Panc1 (cell line): ENCODE measurements at places on chromosomes 12 and 14.

- no peak for DNase-seq
Measured at GRCh38 chr12:43884683-43885410, 49.0 kb downstream of the TMEM117 start.

DNA sequence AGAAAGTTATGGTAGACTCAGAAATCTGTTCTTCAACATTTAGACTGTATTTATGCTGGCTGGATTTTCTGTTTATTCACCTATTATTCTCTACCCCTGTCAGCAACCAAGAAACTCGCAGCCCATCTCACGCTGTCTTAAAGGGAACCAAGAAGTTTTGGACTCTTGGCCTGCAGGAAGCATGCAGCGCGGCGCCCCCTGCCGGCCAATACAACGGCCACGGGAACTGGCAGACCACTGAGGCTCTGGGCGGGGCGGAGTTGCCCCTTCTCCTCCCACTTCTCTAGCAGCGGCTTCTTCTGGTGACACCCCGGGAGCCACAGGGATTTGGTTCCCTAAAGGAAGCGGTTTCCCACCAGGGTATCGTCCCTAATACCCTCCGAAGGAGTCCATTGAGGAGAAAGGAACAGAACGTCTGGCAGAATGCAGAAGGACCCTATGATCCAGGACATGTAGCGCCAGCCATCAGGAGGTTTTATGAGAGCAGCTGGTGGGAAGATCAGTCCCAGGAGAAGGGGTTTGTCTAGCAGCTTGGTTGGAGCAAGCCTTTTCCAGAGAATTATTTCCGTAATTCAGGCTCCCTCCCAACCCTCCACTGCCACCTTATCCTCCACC, 21.0 kb upstream of the RNASE2 start:
- no peak for DNase-seq

DNA sequence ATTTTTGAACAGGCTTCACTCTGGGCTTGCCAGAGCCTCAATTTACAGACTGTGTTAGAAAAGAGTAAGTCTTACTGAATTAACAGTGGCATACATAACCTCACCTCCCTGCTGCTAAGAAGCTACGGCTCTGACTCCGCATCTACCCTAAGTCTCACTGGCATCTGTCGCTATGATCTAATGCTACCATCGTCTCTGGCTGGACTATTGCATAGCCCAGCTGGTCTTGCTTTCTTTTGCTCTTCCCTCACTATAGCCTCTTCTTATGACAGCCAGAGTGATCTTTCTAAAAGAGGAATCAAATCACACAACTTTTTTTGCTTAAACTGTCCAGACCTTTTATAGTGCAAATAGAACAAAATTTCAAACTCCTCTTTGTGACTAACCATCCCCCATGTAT, 81.1 kb downstream of the SLC24A4 start:
- DNase-seq, result no peak

DNA sequence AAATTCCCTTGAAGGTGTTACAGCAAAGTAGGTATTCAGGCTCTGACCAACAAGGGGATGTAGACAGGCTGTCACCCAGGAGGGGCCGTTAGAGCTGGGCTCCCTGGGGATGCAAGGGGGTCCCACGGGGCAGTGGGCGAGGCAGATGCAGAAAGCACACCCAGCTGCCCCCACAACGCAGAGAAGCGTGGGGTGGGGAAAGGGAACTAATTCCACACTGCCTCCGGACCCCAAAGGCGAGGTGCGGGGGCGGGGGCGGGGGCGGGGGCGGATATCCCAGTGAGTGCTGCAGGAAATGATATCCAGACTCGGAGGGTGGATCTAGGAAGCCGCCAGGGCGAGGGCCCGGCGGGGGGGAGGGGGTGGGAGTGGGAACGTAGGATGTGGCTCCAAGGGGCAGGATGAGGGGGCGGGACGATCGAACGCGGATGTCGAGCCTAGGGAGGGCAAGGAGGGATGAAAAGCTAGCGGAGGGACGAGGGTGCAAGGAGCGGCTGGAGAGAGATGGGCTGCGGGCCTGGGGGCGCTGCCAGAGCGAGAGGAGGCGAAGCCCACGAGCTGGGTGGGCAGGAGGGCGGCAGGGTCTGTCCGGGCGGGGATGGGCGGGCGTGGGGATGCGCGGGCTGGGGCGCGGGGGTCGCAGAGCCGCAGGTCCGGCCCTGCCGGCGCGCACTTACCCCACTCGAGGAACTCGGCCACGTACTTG, 874 bp downstream of the CDC42BPB start:
- no peak for DNase-seq

- DNase-seq, result no peak
Measured at GRCh38 chr14:62807636-62808035, 237.6 kb downstream of the KCNH5 start.

- DNase-seq, result no peak
Measured at GRCh38 chr12:110179291-110179690, 55.1 kb downstream of the IFT81 start.

GRCh38 chr14:103312006-103312635, 21.9 kb upstream of the EIF5 start:
- DNase-seq, result no peak

DNA sequence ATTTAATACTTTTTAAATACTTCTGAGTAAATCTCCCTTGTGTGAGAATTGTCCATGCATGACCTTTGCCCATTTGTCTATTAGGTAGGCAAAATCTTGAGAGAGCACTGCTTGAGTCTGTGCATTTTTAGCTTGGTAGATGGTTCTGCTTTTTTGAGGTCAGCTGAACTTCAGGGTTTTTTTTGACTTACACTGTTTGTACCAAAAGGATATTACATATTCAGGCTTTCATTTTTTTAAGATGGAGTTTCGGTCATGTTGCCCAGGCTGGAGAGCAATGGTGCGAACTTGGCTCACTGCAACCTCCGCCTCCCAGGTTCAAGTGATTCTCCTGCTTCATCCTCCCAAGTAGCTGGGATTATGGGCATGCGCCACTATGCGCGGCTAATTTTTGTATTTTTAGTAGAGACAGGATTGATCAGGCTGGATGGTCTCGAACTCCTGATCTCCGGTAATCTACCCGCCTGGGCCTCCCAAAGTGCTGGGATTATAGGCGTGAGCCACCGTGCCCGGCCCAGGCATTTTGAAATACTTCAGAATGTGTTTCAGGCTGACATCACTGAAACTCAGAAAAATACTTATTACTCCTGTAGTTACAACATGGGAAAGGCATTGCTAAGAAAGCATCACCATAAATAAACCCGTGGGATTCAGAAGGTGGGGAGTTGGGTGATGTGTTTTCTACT, 11.1 kb downstream of the RASSF3 start:
- no peak for DNase-seq

GRCh38 chr12:80936353-80936641, 1.4 kb downstream of the LIN7A start:
- no peak for DNase-seq

DNA sequence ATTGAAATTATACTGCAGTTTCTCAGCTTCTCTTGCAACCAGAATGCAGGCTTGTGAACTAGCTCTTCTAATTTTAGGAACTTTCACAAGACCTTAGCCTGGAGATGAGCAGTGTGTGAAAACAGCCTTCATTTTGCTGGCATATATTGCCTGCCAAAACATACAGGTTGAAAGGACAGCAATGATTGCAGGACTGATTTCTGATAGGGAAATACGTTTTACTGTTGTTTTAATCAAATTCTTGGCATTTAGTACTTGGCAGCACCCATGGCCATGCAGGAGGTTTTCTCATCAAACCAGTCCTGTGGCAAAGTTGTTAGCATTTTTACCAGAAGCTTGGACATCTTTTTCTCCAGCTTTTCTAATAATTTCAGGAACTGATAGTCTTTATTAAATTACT, 91.9 kb upstream of the MUCL1 start:
- no peak for DNase-seq

- no peak for DNase-seq
Measured at GRCh38 chr14:101947577-101947903, 16.8 kb upstream of the DYNC1H1 start.

GRCh38 chr12:20577054-20577453, 118.1 kb upstream of the SLCO1C1 start:
- DNase-seq, result no peak

DNA sequence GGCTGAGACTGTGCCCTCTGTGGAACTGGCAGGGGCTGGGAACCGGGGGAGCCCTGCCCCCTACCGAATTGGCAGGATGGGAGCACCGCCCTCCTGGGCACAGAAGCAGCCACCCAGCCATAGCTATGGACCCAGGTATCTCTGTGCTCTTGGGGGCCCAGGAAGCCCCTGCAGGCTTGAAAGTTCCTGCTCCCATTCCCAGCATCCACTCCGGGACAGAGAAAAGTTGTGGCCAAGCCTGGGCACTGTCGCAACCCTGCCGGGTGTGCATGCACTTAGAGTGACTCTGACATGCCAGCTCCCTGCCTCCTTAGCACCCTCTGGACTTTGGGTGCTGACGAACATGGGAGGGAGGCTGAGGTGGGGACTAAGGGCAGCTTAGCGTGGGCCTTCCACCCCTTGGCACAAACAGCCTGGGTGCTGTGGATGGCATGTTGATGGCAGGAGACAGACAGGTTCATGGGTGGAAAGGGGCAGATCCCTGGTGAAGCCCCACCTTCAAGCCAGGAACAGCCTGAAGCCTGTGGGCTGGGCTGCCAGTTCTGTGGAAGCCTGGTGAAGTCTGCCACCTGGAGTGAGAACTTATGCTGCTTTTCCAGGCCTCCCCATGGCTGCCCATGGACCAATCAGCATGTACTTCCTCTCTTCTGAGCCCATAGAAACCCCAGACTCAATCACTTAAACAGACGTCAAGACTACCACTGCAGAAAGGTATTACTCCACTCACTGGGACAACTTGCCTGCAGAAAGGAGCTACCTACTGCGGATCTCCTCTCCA, 279.0 kb downstream of the ATXN7L3B start:
- DNase-seq, result no peak

DNA sequence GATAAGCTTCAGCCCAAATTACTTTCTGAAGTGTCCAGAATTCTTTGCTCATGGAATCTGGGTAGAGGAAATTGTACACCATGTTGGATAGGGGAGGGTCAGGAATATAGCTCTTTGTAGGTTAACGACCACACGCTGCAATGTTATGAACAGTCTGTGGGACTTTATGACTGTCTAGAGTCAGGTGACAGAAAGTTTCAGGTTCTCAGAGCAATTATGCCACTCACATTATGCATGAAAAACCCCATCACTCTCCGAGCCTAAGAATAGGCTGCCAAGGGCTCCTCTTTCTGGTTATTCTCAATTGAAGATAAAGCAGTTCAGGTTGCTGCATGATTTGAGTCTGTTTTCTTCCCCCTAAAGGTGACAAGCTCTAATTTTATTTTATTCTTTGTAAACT, 430.9 kb downstream of the ATP23 start:
- no peak for DNase-seq

DNA sequence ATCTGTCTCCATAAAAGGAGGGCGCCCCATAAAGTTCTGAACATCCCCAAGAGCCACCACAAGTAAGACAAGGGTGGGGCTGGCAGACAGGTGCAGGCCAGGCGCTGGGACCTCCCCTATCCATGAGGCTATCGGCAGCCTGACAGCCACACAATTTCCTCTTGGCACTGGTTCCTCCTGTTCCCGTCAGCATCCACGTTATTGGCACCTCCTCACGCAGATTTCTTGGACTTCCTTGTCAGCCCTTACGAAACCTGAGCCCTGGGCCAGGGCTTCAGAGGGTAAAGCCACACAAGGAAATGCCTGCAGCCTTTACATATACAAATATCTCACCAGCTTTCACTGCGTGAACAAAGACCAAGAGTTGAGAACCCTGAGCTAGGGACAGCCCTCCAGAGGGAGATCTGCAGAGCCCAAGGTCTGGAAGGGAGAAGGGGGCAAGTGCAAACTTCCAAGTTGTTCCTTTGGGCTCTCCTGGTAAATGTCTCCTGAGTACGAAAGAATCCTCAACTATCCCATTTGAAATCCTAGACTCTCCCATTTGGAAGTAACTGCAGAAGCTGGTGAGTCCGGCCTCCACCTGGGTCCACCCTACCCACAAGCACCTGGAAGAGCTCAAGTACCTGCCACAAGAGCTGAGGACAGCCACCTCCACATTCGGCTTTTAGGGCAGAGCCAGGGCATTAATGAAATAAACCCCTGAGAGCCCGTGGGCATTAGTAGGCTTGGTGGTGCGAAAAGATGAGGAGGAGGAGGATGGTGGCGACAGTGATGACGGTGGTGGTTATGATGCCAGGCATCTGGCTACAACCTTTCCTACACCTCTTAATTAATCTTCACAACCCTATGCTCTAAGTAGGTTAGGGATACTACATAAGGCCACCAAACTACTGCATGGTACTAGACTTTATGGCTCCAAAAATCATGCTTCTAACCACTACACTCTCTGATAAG, 5.5 kb upstream of the TC2N start:
- no peak for DNase-seq

- no peak for DNase-seq
Measured at GRCh38 chr12:130394906-130395305, 57.2 kb downstream of the PIWIL1 start.

DNA sequence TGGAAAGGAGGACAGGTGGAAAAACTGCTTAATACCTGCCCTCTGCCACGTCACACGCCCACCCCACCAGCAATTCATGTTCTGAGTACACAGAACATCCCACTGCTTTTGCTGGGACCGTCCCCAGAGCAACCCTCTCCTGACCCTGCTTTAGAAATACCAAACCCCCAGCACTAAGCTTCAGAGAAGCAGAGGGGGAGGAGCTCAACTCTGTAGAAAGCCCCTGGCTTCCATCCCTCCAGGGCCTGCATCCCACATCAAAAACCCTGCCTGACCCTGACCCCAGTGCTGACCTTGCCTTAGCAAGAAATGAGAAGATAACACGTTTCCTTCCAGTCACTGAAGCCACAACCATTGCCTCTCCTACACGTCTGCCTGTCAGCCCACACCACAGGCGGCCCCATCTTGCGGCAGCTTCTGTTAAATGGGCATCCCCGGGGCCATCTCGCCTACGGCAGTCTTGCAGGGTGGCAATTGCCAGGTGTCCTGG, 19.7 kb downstream of the VDR start:
- no peak for DNase-seq

GRCh38 chr12:2803635-2804392, 8.7 kb upstream of the ITFG2 start:
- DNase-seq, result no peak

- no peak for DNase-seq
Measured at GRCh38 chr14:65906948-65907347, 494.4 kb downstream of the FUT8 start.

- no peak for DNase-seq
Measured at GRCh38 chr14:91599994-91600393, 89.9 kb upstream of the PPP4R3A start.

DNA sequence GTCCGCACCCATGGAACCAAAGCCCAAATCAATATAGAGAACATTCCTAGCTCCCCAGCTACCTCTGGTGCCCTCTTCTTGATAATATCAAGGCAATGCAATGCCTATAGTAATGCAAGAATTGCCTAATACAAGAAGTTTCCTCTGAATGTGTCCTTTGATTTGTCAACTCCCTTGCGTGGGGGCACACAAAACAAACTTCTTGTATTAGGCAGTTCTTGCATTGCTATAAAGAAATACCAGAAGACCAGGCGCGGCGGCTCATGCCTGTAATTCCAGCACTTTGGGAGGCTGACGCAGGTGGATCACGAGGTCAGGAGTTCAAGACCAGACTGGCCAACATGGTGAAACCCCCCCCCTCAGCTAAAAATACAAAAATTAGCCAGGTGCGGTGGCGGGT, 10.4 kb upstream of the ITPK1 start:
- DNase-seq, result no peak

- no peak for DNase-seq
Measured at GRCh38 chr14:99256483-99256874, 15.5 kb downstream of the BCL11B start.

GRCh38 chr12:22056607-22057006, 10.6 kb downstream of the CMAS start:
- DNase-seq, result no peak

GRCh38 chr14:103198131-103199105, 75.2 kb downstream of the TNFAIP2 start:
- DNase-seq, result no peak

- DNase-seq, result no peak
Measured at GRCh38 chr12:9867531-9867930, 1.6 kb downstream of the CLEC2B start.
